ENCODE measurements at places on chromosomes 7 and 10.

GRCh38 chr10:92011560-92012214 lies 88.1 kb downstream of the BTAF1 start:
- no peak for DNase-seq

DNA sequence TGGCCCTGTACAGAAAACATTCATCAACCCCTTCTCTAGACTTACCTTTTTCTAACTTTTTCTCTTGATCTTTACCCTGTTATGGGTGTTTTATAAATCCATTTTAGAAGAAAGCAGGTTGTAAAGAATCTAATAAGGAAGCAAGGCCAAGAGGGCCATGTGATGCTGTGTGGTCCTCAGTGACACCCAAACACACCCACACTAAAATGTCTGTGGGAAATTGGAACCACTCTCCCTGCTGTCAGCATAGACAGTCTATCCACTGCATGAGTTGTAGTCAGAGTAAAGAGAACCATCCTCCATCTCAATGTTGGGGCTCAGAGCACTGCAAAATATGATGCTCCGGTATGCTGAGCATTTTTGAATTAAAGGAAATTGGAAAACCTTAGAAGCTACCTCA lies 235.5 kb downstream of the SKIDA1 start:
- DNase-seq: no peak

DNA sequence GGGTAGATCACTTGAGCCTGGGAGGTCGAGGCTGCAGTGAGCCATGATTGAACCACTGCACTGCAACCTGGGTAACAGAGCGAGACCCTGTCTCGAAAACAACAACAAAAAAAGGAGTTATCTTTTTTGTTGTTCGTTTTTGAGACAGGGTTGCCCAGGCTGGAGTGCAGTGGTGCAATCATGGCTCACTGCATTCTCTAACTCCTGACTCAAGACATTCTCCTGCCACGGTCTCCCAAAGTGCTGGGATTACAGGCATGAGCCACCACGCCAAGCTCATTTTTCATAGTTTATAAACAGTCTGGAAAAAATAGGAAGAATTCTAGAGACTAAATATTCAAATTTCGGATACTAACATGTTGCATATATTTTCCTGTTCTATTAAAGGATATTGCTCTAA lies 29.4 kb downstream of the SFXN4 start:
- no peak for DNase-seq

DNA sequence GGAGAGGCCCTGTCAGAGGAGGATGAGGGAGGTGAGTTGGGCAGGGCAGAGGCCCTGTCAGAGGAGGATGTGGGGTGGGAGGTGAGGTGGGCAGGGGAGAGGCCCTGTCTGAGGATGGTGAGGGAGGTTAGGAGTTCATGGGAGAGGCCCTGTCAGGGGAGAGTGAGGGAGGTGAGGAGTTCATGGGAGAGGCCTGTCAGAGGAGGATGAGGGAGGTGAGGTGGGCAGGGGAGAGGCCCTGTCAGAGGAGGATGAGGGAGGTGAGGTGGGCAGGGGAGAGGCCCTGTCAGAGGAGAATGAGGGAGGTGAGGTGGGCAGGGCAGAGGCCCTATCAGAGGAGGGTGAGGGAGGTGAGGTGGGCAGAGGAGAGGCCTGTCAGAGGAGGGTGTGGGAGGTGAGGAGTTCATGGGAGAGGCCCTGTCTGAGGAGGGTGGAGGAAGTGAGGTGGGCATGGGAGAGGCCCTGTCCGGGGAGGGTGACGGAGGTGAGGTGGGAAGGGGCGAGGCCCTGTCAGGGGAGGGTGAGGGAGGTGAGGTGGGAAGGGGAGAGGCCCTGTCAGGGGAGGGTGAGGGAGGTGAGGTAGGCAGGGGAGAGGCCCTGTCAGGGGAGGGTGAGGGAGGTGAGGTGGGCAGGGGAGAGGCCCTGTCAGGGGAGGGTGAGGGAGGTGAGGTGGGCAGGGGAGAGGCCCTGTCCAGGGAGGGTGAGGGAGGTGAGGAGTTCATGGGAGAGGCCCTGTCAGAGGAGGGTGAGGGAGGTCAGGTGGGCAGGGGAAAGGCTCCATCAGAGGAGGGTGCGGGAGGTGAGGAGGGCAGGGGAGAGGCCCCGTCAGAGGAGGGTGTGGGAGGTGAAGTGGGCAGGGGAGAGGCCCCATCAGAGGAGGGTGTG lies 73.7 kb downstream of the INPP5A start:
- DNase-seq: peak; percentile 53

DNA sequence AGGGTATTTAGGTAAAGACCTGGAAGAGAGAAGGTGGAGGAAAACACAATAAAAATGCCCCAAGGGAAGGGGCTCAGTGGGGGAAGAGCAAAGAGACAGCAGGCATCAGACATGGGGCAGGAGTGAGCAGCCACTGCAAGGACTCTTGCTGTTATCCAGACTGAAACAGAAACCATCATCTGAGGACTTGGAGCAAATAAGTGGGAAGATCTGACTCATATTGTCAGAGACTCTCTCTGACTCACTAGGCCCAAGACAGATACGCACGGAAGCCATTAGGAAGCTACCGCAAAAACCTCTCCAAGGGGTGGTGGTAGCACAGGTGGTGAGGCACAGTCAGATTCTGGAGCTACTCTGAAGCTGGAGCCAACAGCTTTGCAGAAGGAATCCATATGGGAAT lies 110.7 kb downstream of the RNF32 start:
- peak; percentile 77 for DNase-seq

DNA sequence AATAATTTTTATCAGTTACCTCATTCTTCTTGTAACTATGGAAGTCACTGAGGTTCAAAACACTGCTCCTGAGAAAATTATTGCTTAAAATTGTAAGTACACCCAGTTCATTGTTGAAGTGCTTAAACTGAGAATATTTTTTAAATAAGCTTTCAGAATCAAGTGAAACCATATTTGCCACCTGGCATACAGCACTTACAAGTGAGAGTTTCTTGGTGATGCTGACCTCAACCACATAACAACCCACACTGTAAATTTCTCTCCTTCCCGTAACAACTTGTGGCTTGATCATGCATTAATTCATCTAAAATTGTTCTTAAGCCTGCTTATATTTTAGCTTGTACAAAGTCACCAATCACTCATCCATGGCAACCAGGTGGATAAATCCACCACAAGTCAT lies 34.0 kb downstream of the IMMP2L start:
- no peak for DNase-seq

DNA sequence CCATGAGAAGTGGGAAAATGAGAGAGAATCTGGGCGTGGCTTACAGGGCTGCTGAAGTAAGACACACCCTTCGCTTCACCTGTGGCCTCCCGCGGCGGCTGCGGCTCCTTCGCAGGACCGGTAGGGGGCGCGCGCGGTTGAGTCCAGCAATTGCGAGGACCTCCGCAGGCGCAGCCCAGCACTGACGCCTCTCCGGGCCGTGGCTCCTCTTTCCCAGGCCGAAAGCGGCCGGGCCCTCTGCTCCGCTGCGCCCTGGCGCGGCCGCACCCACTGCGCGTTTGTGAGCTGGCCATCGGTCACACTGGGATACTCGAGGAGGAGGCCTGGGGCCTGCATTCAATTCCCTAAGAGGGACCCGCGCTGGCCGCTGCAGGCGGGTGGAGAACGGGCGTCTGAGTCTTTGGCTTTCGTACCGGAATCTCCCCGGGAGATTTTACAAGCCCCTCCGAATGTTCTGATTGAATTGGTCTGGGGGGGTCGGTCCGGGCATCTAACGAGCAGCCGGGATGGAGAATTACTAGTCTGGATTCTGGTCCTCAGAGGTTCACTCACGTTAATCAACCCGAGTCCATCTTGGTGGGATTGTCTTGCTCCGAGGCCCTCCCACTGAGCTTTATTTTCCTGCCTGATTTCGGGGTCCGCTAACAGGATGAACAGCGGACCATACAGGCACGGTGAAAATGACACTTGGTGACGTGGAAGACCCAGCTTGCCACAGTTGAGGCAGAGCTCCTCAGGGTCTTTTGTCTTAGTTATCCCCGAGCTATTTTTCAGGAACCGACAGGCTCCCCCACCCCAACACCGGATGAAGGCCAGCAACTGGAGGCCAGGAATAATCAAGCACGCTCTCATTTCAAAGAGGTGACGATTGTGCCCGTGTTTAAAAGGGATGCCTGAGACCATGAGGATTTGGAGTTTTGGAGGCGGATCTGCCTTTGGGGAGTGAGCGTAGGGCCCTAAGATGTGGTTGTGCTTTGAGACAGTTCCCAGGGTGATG lies at the start of gene LRRD1:
LRRD1 (minus strand) TSS at position 215 of the 997 bp plus-strand sequence. CDS start 13,940 bp downstream, outside the sequence.
- DNase-seq: peak; percentile 96

DNA sequence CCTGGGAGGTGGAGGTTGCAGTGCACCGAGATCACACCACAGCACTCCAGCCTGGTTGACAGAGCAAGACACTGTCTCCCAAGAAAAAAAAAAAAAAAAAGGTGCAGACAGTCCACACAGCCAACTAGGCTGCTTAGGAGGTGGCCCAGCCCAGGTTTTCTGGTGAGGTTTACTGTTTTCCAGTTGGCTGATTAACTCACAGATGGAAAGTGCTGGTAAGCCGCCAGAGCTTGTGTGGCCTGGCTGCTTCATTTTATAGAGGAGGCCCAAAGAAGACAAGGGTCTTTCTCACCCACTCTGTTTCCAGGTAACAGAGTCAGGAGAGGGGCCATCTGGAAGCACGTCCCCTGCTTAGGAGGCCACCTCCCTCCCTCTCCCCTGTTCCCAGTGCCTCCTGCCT lies 6.2 kb downstream of the RHBDD2 start:
- no peak for DNase-seq

DNA sequence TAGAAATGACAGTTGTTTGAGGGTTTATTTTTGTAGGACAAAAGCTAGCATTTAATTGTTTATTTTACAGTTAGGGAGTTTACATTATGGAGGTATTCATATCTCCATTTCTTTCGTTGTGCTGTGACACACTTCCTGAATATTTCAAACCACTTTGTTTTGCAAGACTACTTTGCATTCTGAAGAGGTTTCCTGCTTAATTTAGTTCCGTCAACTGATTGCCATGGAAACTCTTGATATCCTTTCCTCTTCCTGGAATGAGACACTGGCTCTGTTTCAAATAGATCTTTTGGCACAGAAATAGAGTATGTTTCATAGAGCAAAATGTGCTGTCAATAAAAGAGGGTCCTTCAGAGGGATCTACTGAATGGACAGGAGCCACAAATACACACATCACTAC lies 159.5 kb upstream of the AGR3 start:
- DNase-seq: no peak

DNA sequence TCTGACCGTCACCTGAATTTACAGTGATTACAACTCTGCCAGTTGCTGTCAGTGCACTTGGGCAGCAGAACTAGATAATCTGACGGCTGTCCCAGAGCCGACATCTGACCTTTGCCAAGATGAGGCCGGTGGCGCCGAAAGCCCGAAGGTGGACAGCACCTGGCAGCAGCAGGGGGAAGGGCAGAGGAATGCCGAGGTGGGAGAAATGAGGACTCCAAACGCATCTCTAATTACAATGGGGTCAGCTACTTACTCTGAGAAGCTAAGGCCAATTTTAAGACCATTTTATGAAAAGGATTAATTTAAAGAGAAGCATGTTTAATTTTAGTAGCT lies 33.8 kb downstream of the TRIM8 start:
- DNase-seq: peak; percentile 16

DNA sequence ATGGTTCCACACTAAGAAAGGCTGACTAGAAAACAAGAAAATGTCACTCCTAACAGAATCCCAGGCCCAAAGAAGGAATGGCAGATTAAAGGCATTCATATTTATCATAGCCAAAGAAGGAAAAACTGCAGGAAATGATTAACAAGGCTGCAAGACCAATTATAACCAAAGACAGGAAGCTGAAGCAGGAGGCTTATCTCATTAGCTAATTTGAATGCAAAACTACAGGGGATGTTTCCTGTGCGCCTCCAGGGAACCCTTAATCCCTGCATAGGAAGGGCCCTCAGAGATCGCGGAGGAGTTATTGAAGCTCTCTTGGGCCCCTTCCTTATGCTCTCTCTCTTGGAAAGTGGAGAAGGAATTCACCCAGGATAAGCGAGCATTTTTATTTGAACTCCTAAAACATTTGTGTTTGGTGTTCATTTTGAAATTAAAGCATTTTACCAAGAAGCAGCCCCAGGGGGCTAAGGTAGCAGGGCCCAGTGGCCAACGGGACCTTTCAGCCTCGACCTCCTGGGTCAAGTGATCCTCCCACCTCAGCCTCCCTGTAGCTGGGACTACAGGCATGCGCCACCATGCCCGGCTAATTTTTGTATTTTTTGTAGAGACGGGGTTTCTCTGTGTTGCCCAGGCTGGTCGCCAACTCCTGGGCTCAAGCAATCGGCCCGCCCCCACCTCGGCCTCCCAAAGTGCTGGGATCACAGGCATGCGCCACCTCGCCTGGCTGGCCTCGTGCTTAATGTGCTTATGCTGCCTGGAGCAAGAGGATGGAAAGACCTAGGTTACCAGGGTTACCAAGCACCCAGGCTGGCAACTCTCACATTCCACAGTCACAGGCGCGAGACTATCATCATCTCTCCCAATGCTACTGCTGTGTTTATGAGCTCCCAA lies 24.1 kb upstream of the PROSER2 start:
- DNase-seq: no peak

DNA sequence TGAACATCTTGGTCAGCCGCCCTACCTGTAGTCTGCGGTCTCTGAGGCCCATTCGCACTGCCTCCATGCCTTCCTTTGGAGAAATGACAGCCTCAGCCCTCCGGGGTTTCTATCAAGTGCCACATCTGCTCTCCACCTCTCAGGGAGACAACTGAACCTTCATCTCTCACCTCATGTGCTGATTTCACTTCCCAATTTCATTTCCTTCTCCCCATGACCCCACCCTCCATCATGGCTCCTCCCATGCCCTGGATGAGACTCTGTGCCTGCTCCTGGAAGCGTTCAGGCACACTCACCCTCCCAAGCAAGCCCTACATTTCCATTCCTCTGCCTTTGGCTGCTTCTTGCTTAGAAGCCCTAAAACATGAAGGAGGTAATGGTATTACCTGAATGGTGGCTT lies 7.8 kb upstream of the SCD start:
- no peak for DNase-seq

DNA sequence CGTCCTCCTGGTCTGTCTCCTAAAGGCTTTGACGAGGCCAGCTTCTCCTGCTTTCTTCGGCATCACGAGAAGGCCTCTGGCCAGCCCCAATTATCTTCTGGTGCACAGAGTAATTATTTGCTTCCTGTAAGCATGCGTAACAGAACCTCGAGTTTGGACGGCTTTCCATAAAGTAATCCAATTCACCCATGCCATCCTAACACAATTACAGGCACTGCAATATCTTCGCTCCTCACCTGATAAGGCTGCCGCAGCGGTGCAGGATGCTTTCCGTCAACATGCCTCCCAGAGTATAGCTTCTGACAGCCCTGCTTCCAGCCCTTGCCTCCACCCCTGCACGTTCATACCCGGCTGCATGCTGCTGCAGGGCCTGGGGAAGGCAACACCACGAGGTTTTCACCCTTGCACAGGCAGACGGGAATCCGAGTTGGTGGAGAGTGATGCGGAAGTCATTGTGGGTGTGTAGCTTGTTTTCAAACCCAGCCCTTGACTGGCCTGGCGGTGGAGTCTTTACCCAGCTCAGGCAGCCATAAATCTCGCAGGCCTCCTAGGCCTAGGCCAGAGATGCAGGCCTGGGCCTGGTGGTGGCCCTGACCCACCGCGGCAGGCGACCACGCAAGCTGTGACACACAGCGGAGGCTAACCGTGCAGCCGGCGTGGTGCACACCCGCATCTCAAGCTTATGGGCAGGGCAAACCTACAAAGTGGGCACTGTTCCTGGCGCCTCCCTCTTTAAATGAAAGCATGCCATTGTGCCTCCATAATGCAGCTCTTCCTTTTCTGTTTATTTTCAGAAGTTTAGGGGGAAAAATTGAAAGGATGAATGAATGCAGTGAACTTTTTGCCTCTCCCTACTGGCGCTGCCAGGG lies 12.7 kb downstream of the EBF3 start:
- DNase-seq: peak; percentile 47

GRCh38 chr7:139200382-139200781 lies 30.7 kb upstream of the UBN2 start:
- DNase-seq: no peak

- no peak for DNase-seq
These were observed 24.5 kb downstream of the ADRB1 start for GRCh38 chr10:114068054-114068707.
